Nephron progenitor cell (in vitro differentiated cells): ENCODE measurements at places on chromosomes 2 and 18.
A peak's percentile ranks its signal among the peaks of the same experiment; 100 is the strongest.

DNA sequence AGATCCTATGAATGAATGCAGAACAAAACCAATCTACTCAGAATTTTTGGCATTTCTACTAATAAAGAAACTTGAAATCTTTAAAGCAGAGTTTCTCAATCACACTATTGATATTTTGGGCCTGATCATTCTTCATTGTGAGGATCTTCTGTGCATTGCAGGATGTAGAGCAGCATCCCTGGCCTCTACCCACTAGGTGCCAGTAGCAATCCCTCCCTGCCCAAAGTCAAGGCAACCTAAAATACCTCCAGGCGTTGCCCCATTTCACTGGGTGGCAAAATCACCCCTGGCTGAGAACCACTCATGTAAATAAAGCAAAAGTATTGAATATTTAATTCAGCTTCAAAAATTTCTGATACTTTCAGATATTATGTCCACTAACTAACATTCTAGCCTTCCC, 213.0 kb downstream of the SP3 start:
- DNase-seq, result no peak

DNA sequence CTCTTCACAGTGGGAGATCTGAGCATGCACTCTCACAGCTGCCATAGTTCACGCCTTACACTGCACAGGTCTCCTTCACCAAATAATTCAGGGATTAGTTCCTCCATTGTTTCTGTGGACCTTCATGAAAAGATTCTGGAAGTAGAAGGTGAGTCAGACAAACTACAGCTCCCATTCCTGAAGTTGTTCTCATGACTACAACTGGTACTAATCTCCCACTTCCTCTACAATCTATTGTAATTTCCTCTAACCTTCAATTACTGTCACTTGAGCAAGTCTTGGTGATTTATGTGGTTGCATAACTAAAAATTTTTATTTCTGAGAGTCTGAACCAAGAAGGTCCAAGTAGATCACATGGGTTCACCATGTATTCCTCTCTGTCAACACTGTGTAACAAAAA, 128.7 kb downstream of the XIRP2 start:
- no peak for DNase-seq

- peak; percentile 81 for DNase-seq
Measured at GRCh38 chr2:28751956-28752630, 463 bp downstream of the PPP1CB start.

DNA sequence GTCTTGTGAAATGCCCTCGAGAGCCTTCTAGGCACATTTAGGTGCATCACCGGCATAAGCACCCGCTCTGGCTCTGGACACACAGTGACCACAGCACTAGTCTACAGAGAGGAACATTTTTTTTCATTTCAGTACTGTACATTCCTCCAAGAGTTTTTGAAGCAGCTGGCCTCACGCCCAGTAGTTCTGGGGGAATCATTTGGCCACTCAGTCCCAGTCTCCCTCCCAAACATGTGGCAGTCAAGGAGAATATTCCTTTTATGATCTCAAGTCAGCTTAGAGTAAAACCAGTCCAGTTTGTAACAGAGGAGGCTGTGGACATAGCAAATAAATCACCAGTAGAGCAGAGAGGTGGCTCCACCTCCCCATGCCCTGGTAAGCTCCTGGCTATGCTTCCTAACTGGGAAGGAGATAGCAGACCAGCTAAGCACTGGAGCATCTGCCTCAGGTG, 48.1 kb downstream of the KCNE4 start:
- no peak for DNase-seq

DNA sequence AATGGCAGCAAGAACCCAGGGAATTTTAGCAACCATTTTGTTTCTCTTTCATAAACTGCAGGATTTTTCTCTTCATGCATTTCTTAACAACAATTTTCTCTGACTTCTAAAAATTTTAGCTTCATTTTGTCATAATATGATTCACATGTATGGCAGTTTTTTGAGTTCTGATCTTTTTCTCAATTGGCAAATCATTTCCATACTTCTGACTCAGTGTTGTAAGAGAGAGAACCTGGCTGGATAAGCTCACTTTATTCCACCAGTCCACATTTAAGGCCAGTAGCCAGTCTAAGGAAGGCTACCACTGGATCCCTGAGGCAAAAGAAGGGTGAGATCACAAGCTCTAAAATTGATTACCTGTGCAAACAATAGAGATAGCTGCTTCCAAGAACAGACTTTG, 42.8 kb upstream of the COL3A1 start:
- DNase-seq, result no peak

GRCh38 chr2:224948005-224948404, 94.3 kb downstream of the DOCK10 start:
- DNase-seq, result no peak

DNA sequence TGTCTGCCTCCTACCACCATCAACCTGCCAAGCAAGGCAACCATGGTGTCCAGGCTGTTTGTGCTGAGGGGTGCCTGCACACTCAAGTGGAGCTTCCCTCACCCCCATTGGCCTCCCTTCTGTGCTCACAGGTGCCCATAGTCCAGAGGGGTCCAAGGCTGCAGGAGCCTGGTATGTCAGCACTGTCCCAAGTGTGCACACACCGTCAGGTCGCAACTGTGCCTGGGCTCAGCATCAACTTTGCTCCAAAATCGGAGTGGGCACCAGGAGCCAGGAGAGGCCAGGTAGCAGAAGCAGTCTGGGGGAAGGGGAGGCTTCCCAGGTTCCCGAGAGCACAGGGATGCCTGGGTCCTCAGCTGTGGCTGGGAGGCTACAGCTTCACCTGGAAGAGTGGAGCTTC, 1528.2 kb upstream of the SLC39A10 start:
- no peak for DNase-seq

GRCh38 chr18:61575419-61575818, 242.2 kb downstream of the CDH20 start:
- no peak for DNase-seq

DNA sequence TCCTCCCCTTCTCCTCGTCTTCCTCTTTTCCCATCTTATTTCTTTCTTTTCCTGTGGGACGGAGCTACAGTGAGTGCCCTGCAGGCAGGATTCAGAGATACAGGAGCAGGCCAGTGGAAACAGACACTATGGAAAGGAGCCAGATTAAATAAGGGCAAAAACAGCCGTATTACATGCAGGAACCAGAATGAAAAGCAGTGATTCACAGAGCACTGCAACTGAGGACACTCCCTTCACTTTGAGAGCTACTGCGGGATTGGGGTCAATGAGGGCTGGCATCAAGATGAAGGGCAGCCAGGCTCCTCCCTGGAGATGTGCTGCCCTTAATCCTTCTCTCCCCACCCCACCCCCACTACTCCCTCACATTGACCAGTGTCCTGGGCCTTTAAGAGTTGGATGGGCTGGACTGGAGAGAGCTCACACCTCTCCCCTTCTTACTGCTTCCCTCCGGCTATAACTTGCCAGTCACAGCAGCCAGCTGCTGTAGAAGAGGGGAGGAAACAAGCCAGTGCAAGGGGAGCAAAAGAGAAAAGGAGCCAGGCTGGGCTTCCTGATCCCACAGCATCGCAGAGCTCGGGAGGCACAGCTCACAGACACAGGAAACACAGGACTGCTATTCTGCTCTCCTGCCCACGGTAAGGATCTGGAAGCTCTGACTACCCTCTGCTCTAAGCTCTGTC, at the start of gene PLCD4:
Gene PLCD4 (plus strand): TSS at position 464 of the 680 bp plus-strand sequence. CDS start 7,841 bp downstream, outside the sequence.
- DNase-seq, result peak; percentile 15

GRCh38 chr2:36408198-36408703, 52.7 kb downstream of the CRIM1 start:
- no peak for DNase-seq

- peak; percentile 16 for DNase-seq
Measured at GRCh38 chr18:23585007-23585871, 1.1 kb downstream of the NPC1 start.

- DNase-seq, result no peak
Measured at GRCh38 chr2:241050624-241051577, 51.2 kb downstream of the MTERF4 start.

DNA sequence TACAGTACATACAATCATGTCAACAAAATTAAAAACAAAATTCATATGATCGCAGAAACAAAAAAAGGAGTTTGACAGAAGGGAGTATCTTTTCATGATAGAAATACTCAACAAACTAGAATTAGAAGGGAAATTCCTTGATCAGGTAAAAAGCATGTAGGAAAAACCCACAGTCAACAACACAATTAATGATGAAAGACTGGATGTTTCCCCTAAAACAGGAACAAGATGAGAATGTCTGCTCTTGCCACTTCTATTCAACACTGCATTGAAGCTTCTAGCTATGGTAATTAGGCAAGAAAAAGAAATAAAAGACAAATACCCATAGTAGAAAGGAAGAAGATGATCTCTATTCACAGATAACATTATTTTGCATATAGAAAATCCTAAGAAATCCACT, 87.1 kb downstream of the SRBD1 start:
- DNase-seq, result no peak

- no peak for DNase-seq
Measured at GRCh38 chr2:186959486-186959885, 110.5 kb upstream of the ZSWIM2 start.

DNA sequence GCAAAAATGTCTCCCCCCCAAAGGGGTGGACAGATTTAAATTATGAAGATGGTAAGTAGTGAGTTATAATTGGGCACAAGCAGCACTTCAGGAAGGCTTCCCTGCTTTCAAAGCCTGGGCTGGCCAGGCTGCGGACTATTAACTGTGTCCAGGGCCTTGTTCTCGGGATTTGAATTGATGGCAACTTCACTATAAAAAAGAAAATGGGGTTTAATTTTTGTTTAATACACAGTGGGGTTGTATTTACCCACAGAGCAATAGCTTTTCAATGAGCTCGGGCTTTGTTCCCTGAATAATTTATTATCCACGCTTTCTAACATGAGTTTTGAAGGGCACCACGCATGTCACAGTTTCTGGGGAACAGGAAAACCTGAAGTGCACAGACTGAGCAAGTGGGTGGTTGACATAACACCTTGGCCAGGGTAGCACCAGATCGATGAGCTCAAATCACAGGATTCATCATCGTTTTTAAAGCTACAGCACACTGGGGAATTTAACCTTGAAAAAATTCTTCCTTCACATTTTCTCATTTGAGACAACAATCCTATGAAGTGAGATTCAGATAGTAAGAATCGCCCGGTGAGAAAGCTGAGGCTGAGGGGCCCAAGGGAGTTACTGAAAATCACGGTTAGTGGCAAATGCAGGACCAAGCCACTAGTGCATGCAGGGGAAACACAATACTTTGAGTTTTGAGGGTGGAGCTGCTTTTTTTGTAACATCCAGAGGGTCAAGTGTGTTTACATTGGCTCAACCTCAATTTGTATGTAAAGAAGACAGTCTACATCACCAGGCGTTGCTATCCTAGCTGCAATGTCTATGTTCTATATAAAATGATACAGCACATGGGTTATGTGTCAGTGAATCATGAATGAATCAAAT, 28.9 kb upstream of the LMAN1 start:
- DNase-seq, result no peak

- DNase-seq, result no peak
Measured at GRCh38 chr2:187320846-187321245, 127.2 kb downstream of the CALCRL start.

DNA sequence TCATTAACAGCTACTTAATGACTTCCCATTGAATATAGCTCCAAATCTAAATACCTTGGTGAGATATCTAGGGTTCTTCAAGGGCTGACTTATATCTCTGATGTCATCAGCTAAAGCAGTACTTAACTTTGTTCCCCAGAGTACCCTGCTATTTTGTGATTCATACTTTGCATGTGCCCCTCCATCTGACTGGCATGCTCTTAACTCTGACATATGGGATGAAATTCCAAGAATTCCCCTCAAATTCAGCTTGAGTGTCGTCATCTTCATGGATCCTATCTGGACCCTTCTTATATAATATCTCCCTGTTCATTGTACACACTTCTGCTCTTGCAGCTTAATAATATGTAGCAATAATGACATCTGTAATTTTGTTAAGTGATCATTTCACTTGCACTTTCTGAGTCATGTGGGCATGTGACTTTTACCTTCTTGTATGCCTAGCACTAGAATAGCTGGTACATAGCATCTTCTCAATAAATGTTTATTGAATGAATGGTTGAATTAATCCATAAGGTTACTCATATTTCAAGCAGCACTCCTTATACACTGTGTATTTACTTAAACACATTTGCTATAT, 172.9 kb downstream of the WDR7 start:
- no peak for DNase-seq

- DNase-seq, result no peak
Measured at GRCh38 chr2:10332402-10333246, 29.9 kb downstream of the HPCAL1 start.

DNA sequence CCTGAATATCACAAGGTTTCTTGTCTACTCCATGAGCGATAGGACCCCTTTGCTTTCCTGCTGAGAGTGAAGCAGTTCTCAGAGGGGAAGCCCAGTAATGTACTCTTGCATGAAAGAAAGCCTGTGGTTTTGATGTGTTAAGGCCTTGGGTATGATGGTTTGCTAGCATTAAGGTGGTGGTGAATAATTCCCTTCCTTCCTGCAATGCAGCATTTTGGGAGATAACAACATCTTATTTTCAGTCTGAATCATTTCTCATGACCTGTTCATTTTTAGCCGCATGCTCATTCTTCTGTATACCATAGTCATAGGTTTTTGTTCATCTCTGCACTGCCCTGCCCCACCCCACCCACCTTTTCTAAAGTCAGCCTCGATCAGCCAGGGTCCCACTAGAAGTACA, 66.2 kb downstream of the HNMT start:
- DNase-seq, result no peak

- no peak for DNase-seq
Measured at GRCh38 chr2:153077311-153077710, 358.9 kb downstream of the ARL6IP6 start.

DNA sequence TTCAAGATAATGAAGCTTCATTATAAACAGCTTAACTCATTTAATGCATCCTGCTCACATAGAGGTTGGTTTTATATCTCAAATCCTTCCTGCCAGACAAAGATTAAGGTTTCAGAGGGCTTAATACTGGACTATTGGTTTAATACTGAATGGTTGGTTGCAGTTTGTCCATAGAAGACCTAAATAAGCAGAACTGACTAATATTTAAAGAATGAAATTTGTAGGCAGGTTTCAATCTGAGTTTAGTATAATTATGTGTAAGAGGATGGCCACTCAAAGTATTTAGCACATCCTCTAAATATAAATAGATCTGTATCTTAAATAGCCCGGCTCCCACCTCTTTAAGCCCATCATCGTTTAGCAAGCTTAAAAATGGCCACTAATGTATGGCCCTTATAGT, 92.5 kb downstream of the EPB41L5 start:
- no peak for DNase-seq

- no peak for DNase-seq
Measured at GRCh38 chr2:180871649-180872048, 108.8 kb upstream of the UBE2E3 start.

DNA sequence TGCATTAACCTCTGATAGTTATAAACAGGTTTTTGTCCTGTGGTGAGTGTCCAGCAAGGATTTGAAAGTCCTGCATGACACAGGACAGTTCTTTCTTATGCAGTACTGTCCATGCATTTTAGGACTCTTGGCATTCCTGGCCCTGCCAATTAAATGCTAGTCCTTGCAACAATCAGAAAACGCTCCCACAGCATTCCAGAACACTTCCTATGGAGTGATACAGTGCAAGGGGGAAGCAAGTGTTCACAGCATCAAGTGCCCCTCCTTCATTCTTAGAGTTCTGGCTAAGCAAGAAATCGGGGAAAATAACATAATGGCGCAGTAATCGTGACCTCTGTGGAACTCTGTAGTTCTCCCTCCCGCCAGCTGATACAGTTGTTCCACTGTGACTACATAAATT, 62.9 kb downstream of the ARHGAP28 start:
- DNase-seq, result no peak

GRCh38 chr2:39210846-39211245, 32.9 kb downstream of the CDKL4 start:
- DNase-seq, result no peak

- no peak for DNase-seq
Measured at GRCh38 chr2:218708086-218708485, 2.5 kb upstream of the TTLL4 start.
